ENCODE measurements at places on chromosomes 3 and 15.
A peak's percentile ranks its signal among the peaks of the same experiment; 100 is the strongest.

GRCh38 chr3:14389716-14390115, 12.7 kb upstream of the SLC6A6 start:
- no peak for DNase-seq

GRCh38 chr3:102980355-102980696, 545.5 kb downstream of the ZPLD1 start:
- no peak for DNase-seq

GRCh38 chr3:21894459-21895340, 143.7 kb upstream of the ZNF385D start:
- no peak for DNase-seq

DNA sequence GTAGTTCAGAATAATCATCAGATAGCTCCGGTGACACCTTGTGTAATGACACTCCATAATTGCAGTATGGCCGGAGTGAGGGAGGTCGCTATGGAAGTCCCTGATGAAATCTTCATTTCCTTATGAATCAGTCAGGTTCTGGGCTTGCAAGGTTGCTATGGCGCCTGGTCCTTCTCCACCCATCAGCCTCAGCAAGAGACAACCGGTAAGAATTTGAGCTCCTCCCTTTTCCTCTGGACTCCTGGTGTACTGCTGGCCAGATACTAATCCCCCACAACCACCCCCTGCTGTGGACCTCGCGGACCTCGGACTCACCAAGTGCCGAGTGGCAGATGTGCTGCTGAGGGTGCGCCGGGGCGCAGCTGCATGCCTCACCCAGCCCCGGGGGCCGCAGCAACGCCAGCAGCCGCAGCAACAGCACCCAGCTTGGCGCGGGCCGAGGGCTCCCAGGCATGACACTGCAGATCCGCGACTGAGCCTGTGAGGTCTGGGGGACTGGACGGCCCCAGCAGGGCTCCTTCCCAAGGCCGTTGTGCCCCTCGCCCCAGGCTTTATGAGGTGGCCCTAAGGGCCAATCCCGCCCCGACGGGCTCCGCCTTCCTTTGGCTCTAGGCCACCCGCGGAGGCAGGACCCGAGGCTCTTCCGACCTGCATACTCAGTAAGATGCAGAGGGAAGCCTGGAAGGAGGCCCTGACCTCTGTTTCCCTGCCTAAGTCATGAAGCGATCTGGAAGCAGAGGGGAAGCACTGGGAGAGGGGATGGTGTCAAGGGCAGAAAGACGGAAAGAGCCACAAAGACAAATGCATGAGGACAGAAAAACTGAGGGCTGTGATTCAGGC, at the start of gene TIMP4:
Gene TIMP4, minus strand, starts transcription at position 526 of the 840 bp plus-strand sequence. Its CDS starts 72 bp downstream, at position 454.
- DNase-seq: peak; percentile 41

DNA sequence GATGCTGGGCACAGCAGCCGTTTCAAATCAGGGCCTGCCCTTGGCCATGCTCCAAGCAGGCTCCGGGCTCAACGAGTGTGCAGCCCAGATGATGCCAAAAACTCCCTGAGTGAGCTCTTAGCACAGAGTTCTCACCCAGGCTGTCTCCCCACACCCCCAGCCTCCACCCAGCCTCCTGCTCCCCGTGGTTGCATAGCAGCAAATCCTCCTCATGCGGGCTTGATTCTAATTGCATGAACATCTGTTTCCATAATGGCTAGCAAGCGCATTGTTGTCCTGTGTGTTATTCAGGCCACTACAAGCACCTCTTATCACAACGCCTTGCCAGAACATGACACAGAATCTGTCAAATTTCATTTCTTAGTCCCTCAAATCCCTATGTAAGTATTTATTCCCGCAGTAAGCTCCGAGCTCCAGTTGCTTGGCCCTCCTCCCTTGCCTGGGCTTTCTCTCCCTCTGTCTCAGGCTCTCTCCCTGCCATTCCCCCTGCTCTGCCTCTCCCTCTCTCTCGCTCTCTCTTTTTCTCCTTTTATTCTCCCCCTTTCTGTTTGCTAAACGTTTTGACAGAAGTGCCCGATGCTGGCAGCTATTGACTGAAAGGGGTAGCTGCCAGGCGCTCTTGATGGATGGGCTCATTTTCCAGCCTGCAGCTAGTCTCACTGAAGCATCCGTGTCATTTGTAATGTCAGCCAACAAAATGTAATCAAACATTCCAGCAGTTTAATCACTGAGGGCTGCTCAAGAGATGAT, 306.5 kb downstream of the IL20RB start:
- DNase-seq: no peak

GRCh38 chr15:83734487-83734886, 80.6 kb downstream of the ADAMTSL3 start:
- DNase-seq: no peak

DNA sequence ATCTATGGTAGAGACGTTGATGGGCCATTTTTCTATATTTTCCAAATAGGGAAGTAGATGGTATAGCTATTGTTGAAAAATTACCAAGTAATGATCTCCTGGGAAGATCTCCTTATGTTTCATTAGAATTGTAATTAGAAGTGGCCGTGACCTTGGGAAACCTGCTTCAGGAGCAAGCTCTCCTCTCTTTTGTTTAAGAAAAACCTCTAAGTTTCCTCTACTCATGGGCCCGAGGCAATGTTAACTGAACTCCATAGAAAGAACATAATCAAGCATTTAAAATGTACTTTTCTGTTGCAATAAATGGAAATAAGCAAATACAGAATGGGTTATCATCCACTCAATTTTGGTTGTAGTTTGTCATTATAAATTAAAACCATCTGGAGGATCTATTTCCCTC, 511.2 kb upstream of the MDFIC2 start:
- no peak for DNase-seq

DNA sequence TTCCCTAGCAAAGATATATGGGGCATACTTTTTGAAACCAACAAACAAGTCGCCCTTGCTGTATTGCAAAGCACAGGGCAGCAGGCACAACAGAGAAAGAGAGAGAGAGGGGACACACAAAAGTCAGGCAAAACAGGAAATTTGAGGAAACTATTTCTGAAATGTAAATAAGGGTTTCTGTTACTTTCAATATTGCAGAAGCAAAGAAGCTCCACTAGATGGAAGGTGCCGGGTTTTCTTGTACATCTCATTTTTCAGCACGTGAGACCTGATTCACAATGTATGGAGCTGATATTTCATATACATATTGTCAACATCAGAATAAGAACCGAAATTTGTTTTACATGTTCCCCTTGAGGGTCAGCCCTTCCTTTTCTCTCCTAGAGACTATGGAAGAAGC, 127.4 kb downstream of the FOXP1 start:
- no peak for DNase-seq

DNA sequence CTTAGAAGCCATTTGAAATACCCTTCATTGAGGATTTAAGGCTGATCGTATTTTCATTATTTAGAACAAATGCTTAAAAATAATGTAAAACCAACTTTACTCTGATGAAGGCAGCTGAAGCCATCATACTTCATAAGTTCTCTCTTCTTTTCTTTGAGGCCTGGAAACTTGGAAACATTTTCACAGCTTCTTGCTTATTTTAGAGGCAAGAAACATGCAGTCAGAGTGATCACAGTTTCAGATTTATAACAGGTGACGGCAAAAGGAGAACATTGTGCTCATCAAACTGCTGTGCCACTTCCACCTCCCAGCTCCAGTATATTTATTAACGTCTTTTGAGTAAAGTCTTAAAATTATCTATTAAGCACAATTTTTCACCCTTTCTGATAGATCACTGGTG, 376.1 kb downstream of the PTPRG start:
- no peak for DNase-seq

GRCh38 chr3:169929830-169930519, 18.6 kb downstream of the SAMD7 start:
- DNase-seq: no peak

DNA sequence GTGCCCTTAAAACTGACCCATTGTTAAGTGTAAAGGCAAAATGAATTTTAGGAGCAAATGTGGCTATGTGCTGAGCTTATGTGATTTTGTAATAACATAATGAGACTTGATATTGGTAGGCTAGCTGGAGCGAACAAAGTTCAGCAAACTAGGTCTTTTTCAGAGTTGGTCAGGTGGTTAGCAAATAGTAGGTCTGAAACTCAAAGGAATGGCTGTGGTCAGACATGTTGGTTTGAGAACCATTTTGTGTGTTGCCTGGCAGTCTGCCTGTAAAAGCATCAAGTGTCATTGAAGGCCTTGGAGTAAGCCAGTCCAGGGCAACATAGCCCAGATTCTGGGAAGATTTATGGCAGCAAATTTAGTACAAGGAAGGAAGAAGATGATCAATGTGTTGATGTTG, 16.4 kb downstream of the FBXO22 start:
- DNase-seq: no peak

GRCh38 chr15:69853544-69853951, 244.2 kb downstream of the TLE3 start:
- no peak for DNase-seq

All from liver (tissue), 10 donors.